ENCODE measurements at places on chromosomes 12 and 14.

DNA sequence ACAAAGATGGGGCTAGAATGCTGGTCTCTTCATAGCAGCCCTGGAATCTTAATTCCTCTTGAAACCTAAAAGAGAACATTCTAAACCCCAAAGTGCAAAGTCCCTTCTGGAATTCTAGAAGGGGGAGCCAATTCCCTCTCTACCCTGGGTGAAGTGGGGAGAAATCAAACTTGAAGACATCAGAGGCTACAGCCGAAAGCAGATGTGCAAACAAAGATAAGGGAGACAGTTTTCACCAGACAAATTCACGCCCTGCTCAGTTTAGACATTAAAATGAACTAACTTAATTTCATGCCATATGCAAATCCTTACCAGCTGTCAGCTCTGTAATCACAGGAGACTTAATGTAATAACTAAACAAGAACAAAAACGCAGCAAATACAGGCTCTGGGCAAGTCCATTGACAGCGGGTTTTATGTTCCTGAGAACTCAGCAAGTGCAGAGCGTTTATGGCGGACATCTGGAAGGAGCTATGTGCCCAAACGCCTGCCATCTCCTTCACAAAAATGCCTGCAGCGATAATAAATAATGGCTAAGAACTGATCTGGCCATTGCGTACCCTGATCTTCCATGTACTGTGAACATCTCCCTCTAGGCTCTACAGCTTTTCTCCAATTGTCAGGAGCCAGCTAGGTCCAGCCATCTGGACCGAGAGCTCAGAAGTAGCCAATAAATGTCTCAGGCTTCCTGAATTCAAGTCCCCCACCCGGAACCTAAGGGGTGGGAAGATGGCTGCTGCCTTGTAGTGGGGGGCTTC lies 19.1 kb upstream of the FICD start:
- DNase-seq, result no peak

GRCh38 chr12:99772274-99772673 lies 124.7 kb downstream of the GARIN6 start:
- DNase-seq, result no peak

GRCh38 chr14:101131451-101131916 lies 228.0 kb upstream of the RTL1 start:
- no peak for DNase-seq

- DNase-seq, result no peak
These were observed 29.2 kb upstream of the WSCD2 start for GRCh38 chr12:108099778-108100489.

GRCh38 chr12:118959985-118960560 lies 21.3 kb upstream of the SRRM4 start:
- DNase-seq, result no peak

GRCh38 chr12:102876883-102877282 lies 40.2 kb downstream of the PAH start:
- peak; percentile 35 for DNase-seq

DNA sequence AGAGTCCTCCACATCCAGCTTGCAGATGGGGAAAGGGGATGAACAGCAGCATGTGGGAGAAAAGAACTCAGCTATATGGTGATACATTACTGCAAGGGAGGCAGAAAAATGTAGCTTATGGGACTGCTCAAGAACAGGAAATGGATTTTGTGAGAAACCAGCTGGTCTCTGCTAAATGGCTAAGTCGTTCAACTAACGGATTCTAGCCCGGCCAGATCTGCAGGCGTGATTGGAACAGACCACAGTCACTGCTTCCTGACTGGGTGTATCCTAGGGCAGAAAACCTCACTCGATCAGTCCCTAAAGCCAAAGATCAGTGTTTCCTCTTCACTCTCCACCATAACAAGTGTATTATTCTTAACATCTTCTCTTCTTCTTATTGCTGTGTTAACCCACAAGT lies 8.1 kb upstream of the PTGDR start:
- no peak for DNase-seq

GRCh38 chr14:90991690-90992443 lies 68.6 kb downstream of the RPS6KA5 start:
- DNase-seq, result no peak

GRCh38 chr12:116142936-116143898 lies 134.3 kb downstream of the MED13L start:
- no peak for DNase-seq

DNA sequence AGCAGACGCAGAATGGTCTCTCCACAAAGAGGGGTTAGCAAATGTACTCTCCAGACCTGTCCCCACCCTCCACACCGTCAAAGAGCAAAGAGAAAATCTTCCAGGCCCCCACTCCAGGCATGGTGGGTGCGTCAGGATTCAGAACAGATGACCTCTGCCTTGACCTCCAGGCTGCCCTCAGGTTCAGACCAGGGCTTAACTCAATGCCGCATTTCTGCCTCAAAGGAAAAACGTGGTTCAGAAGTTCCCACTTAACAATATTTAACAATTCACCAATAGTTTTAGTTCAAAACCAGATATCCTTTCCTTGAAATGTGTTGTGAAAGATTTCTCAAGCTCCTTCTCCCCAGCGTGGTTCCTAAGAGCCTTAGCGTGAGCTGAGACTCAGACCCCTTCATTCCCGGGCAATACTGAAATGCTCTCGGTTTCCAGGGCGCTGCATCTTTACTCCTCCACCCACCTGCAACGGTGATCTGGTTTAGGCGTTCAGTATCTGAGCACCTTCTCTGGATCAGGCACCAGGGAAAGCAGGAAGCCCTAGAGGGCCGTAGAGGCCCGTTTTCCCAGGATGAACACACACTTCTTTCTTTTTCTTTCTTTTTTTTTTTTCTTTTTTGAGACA lies 22.9 kb downstream of the HSP90AA1 start:
- peak; percentile 25 for DNase-seq

DNA sequence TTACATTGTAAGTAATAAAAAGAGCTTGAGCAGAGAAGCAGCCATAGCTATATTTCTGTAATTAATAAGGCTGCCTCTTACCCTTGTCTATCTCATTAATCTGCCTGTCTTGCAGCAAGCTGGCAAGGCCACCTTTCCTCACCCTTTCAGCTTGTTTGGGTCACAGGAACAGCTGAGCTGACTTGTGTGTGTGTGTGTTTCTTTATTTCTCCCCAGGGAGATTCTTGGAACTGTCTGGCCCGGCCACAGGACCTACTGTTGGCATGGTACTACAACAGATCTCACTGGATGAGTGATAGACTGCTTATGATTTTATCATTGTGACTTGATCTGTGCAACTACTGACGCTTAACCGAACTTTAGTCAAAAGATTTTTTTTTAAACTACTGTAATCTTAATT lies 213.7 kb downstream of the SLC2A13 start:
- DNase-seq, result no peak

GRCh38 chr14:81432219-81432661 lies 32.1 kb upstream of the STON2 start:
- DNase-seq, result no peak

DNA sequence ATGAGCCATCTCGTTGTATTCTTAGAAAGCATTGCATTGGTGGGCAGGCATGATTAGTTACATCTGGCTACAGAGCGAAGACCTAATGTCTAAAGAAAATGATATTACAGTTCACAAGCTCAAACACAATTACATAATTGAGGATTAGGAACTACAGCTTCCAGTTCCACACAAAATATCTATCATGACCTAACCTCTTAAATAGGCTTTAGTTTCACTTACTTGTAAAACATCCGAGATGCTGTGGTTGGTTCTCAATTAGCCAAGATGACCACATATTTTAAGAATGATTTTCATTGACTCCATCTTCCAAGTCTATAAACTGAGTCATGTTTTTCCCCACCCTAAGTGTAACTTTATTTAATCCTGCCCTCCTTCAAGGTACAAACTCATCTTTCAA lies 69.5 kb downstream of the LRIG3 start:
- DNase-seq, result no peak

GRCh38 chr14:30873308-30874119 lies 845 bp upstream of the COCH start:
- no peak for DNase-seq

DNA sequence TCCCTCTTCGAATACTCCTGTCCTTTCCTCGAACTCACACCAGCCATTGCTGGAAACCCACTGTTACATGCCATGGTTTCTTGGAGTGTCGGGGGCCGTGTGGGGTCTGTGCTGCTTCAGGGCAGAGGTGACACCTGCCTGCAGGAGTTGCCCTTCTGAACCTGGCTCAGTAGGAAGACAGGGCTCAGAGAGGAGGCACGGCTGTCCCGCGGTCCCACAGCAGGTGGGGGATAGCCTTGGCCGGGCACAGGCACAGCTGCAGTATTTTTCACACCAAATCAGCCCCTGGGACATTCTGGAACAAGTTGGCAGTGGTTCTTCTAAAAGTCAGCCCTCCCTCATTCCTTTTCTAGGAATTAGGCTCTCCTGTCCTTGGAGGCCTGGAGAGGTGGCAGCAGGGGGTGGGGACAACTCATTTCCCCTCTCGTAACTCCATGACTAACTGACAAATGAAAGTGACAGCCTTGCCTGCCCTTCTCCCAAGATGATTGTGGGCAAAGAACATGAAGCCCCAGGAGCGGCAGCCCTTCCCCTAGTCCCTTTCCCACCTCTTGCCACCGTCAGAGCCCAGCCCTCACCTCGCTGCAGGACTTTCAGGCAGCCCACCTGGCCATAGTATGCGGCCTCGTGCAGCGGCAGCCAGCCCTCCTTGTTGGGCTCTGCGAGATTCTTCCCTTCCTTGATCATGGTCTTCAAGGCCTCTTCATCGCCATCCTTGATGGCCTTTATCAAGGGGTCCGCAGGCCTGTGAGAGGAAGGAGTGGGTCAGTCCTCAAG lies 22.4 kb downstream of the ASB2 start:
- no peak for DNase-seq

- no peak for DNase-seq
These were observed 3.7 kb upstream of the USP15 start for GRCh38 chr12:62256408-62257096.

GRCh38 chr12:18849761-18850160 lies 111.8 kb downstream of the CAPZA3 start:
- DNase-seq, result no peak

DNA sequence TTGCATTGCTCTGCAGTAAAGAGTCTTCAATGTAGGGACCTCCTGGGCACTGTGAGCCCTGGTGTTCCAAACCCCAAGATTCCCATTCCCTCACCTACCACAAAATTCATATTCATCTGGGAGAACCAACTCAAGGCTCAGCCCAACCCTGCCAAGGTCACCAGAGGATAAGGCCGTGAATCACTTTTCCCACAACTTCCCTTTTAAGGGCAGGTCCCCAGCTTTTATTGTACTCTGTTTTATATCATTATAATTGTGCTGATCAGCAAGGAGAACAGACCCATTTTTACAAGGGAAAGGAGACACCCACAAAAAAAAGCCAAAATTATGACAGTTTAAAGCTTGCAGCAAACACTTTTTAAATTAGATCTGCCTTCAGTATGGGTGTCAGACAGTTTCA lies 363.0 kb upstream of the FKBP4 start:
- no peak for DNase-seq

DNA sequence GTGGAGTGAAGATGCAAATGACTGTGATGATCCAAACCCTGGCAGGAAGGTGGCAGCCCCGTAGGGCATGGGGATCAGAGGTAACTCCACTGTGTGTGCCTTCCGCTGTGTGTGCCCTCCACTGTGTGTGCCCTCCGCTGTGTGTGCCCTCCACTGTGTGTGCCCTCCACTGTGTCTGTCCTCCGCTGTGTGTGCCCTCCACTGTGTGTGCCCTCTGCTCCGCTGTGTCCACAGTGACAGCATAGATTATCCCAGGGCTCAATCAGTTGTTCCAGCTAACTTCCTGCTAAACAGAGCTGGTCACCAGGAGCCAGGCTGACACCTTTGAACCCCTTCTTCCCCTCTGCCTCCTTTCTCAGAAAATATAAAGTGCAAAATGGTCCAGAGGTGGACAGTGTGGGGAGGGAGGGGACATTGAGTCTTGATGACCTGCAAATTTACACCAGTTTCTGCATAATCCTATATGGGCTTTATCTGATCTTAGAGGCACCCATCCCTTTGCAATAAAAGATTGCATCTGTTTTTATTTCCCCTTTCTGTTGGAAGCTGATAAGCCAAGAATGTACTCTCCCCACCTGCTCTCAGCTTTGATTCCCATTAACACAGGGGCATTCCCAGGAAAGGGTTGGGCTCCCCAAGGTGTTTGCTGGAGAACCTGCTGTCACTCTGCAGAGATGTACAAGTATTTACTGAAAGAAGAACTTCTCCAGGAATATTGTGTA lies 21.6 kb upstream of the HNF1A start:
- DNase-seq, result no peak

- no peak for DNase-seq
These were observed 22.4 kb upstream of the CLEC2D start for GRCh38 chr12:9646794-9647781.

DNA sequence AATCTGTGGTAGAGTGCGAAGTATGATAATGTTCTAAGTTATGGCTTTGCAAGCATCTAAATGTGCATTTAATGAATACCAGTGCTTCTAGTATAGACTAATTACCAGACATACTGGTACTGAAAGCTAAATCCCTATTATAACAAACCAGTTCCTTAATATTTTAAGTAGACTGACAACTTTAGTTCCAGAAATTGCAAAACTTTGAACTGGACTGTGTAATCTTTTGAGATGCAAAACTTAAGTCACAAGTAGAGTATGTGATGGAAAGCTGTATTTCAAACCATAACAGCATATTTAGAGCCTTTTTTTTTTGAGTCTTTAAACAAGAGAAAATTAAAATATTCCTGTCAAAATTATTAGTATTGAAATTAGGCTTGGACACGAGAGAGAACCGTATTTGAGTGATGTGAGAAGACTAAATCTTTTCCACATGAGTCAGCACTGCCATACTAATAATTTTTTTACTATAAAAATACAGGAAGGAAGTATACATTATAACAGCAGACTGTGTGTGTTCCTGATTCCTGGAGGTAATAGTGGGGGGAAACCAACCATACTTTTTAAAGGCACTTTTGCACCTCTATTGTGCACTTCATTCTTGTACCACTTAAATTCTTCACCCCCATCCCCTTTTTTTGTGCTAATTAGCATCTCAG lies 45.5 kb downstream of the PPM1A start:
- no peak for DNase-seq

- no peak for DNase-seq
These were observed 37.2 kb downstream of the TRMT5 start for GRCh38 chr14:60943637-60944032.

- DNase-seq, result no peak
These were observed 160.1 kb downstream of the PDZRN4 start for GRCh38 chr12:41348198-41348597.

GRCh38 chr12:27000961-27001360 lies 13.2 kb downstream of the TM7SF3 start:
- no peak for DNase-seq

DNA sequence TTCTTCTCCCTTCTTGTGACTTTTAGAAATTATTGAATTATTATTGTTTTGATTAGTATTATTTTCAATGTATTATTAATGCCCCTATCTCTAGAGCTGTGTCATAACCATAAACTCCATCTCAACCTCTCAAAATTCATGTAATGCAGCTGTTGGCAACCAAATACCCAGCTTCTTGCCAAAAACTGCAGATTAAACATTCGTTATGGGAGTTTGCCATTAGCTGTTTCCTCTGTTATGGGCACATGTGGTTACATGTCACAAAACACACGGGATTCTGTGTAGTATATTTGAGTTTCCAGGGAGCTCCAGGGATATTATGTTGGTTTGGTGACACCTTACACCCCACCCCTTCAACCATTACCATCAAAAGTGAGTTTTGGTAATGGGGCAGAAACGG lies 2.8 kb upstream of the ALX1 start:
- DNase-seq, result no peak

- no peak for DNase-seq
These were observed 526.6 kb upstream of the CCDC196 start for GRCh38 chr14:65959563-65960024.

- no peak for DNase-seq
These were observed 717 bp downstream of the PPHLN1 start for GRCh38 chr12:42326541-42327226.
